ENCODE measurements at places on chromosomes 11 and 22. TPM values are rescaled to one million over a fixed set of nuclear protein-coding genes. Genes with fewer than 3 reads are reported as not detected.

Gene KRTAP5-1
- total RNA-seq: not detected

Gene HDHD5
- total RNA-seq: 42.7 TPM

Gene SCN3B
- total RNA-seq: 0.91 TPM

Gene PTPN5
- total RNA-seq: 1.2 TPM

Gene TRIM22
- 46.6 TPM for total RNA-seq

Gene POU2F3
- total RNA-seq: not detected

Gene NNMT
- 382 TPM for total RNA-seq

- H3K4me1 ChIP-seq: peaks cover 30% of the 10 kb centered on the region
- no peak for DNase-seq
- no peaks in the 10 kb centered on the region for H3K36me3 ChIP-seq
- H3K27ac ChIP-seq: no peak overlapping the region
- H3K4me3 ChIP-seq: no peak overlapping the region
These were observed 18.8 kb downstream of the ZFP91 start for GRCh38 chr11:58597486-58598144.

DNA sequence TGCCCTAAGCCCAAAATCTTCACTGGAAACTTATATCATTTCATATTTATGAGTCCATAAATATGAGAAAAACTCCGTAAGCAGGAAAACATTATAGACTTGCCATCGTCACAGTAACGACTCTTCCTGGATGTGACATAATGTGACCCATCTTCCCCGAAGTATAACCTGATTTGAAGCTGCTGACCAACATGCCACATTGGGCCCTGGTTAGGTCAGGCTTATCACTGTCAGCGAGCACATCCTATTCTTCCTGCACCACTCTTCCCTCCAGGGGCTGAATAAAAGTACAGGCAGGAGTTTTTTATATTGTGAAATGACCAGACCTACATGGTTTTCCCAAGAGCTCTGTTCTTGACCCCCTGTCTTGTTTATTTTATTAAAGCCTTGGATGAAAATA is 12.1 kb upstream of the BLID start:
- no peak for DNase-seq
- no peak overlapping the region for H3K4me3 ChIP-seq
- no peaks in the 10 kb centered on the region for H3K4me1 ChIP-seq
- H3K36me3 ChIP-seq: no peaks in the 10 kb centered on the region
- no peaks in the 10 kb centered on the region for H3K27me3 ChIP-seq

DNA sequence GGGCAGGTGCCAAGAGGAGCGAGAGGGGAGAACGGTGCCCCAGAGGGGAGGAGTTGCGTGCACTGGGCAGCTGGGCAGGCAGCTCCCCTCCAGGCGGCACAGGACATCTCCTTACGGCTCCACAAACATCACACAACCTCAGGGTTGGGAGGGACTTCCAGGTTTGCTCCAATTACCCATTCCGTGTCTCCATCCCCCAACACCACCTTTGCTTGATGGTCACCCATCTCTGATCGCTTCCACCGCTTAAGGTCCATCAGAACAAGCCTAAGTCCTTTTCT is 14.5 kb upstream of the TP53AIP1 start:
- no peaks in the 10 kb centered on the region for H3K27me3 ChIP-seq
- no peaks in the 10 kb centered on the region for H3K4me1 ChIP-seq

DNA sequence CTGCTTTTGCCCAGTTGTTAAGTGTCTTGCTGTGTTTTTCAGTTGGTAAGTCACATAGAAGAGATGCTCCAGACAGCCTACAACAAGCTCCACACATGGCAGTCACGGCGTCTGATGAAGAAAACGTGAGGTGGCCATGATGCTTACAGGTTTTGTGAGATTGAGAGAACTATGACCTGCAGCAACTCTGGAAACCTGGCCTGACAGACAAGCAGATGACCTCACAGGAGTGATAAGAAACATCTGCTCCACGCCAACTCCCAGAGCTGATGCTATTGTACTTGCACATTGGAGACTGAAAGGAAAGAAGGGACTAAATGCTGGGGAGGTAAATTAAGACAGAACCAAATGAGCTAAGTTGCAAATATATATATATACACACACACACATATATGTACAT is 28.6 kb upstream of the LDHA start:
- no peak for DNase-seq
- H3K4me1 ChIP-seq: no peaks in the 10 kb centered on the region
- H3K27me3 ChIP-seq: no peaks in the 10 kb centered on the region
- no peak overlapping the region for H3K4me3 ChIP-seq
- no peak overlapping the region for H3K27ac ChIP-seq
- peaks cover 78% of the 10 kb centered on the region for H3K36me3 ChIP-seq

- no peak for DNase-seq
- H3K27me3 ChIP-seq: no peaks in the 10 kb centered on the region
- H3K27ac ChIP-seq: peak overlapping the region; percentile 45
- peaks cover 94% of the 10 kb centered on the region for H3K36me3 ChIP-seq
- H3K4me3 ChIP-seq: no peak overlapping the region
These were observed 13.5 kb downstream of the PIK3IP1 start for GRCh38 chr22:31278626-31279326.

GRCh38 chr22:19632668-19633148 is 81.6 kb upstream of the SEPTIN5 start:
- no peak overlapping the region for H3K27ac ChIP-seq
- no peaks in the 10 kb centered on the region for H3K4me1 ChIP-seq
- DNase-seq: no peak
- no peaks in the 10 kb centered on the region for H3K36me3 ChIP-seq
- H3K27me3 ChIP-seq: peaks cover 2% of the 10 kb centered on the region
- no peak overlapping the region for H3K4me3 ChIP-seq

- H3K4me3 ChIP-seq: no peak overlapping the region
- no peak overlapping the region for H3K27ac ChIP-seq
- H3K4me1 ChIP-seq: peaks cover 3% of the 10 kb centered on the region
- H3K27me3 ChIP-seq: no peaks in the 10 kb centered on the region
These were observed 10.7 kb upstream of the GSTP1 start for GRCh38 chr11:67572747-67573419.

GRCh38 chr11:117921893-117922292 is 7.3 kb downstream of the TMPRSS13 start:
- DNase-seq: no peak
- no peaks in the 10 kb centered on the region for H3K27me3 ChIP-seq
- H3K36me3 ChIP-seq: no peaks in the 10 kb centered on the region
- H3K4me1 ChIP-seq: no peaks in the 10 kb centered on the region
- H3K27ac ChIP-seq: no peak overlapping the region

GRCh38 chr11:60118338-60118737 is 29.9 kb downstream of the MS4A2 start:
- no peaks in the 10 kb centered on the region for H3K4me1 ChIP-seq
- H3K27ac ChIP-seq: no peak overlapping the region
- no peak overlapping the region for H3K4me3 ChIP-seq

GRCh38 chr11:101292661-101293240 is 163.1 kb upstream of the PGR start:
- H3K36me3 ChIP-seq: no peaks in the 10 kb centered on the region
- no peak overlapping the region for H3K27ac ChIP-seq
- no peaks in the 10 kb centered on the region for H3K27me3 ChIP-seq
- no peak for DNase-seq
- H3K4me3 ChIP-seq: no peak overlapping the region
- no peaks in the 10 kb centered on the region for H3K4me1 ChIP-seq

DNA sequence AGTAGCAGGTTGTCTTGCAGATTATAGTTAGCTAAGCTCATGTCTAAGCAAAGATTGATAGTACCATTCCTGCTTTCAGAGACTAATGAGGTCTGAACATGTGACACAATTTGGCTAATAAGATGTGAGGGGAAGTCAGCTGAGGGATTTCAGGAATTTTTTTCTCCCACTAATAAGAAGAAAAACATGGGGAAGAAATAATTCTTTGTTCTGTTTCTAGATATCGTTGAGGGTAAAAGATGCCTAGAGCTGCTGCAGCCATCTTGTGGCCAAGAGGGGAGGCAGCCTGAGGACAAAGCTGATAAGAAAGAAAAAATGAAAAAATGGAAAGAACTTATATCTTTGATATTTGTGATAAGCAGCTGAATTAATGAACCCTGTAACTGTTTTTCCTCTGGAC is 1334.4 kb downstream of the LRRC4C start:
- H3K27ac ChIP-seq: no peak overlapping the region
- no peaks in the 10 kb centered on the region for H3K27me3 ChIP-seq
- H3K36me3 ChIP-seq: no peaks in the 10 kb centered on the region
- DNase-seq: no peak

DNA sequence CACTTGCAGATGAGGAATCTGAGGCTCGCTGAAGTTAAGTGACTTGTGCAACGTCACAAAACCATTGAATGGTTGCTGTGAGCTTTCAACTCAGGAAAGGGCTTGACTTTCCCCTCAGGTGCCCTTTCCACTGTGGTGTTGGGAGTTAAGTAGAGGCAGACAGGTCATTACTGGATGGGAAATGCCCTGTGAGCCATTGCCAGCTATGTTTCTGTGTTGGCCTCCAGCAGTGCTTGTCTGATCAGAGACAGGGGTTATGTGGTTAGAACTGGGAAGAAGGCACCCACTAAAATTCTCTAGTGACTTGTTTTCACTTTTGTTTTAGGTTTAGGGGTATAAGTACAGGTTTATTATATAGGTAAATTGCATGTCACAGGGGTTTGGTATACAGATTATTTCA is 96.6 kb downstream of the FDX1 start:
- no peaks in the 10 kb centered on the region for H3K36me3 ChIP-seq
- H3K27ac ChIP-seq: no peak overlapping the region
- no peaks in the 10 kb centered on the region for H3K27me3 ChIP-seq
- peaks cover 10% of the 10 kb centered on the region for H3K4me1 ChIP-seq
- H3K4me3 ChIP-seq: no peak overlapping the region

DNA sequence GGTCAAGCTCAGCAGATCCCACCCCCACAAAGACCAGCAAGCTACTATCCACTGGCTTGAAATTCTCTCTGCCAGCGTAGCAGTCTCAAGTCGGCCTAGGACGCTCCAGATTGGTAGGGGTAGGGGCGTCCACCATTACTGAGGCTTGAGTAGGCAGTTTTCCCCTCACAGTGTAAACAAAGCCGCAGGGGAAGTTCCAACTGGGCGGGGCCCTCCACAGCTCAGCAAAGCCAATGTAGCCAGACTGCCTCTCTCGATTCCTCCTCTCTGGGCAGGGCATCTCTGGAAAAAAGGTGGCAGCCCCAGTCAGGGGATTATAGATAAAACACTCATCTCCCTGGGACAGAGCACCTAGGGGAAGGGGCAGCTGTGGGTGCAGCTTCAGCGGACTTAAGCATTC is 1064.9 kb upstream of the TENM4 start:
- H3K4me1 ChIP-seq: no peaks in the 10 kb centered on the region
- no peaks in the 10 kb centered on the region for H3K36me3 ChIP-seq
- H3K27me3 ChIP-seq: no peaks in the 10 kb centered on the region
- no peak overlapping the region for H3K27ac ChIP-seq
- H3K4me3 ChIP-seq: no peak overlapping the region

- no peak overlapping the region for H3K27ac ChIP-seq
- no peaks in the 10 kb centered on the region for H3K4me1 ChIP-seq
- no peak for DNase-seq
- H3K36me3 ChIP-seq: no peaks in the 10 kb centered on the region
- no peak overlapping the region for H3K4me3 ChIP-seq
These were observed 80.6 kb upstream of the CARD18 start for GRCh38 chr11:105220121-105220520.

DNA sequence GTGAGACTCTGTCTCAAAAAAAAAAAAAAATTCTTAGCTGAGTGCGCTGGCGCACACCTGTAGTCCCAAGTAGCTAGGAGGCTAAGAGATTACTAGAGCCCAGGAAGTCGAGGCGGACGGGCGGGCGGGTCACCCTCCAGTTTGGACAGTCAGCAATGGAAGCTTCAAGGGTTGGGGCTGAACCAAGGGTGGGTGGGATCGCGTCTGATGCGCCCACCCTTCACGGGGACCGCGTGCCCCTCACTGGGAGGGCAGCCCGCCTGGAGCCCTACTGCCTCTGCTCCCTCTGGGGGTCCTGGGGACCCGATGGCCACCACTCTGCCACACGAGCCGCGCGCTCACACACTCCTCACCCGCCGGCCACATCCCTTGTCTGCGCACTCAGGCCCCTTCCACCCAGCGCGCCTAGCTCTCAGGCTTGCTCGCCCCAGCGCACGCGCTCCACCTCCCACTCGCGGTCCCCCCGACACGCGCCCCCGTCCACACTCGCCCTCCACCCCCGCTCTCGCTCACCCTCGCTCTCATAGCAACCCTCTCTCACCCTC is 494 bp downstream of the CHID1 start:
- DNase-seq: no peak
- H3K4me1 ChIP-seq: peaks cover 22% of the 10 kb centered on the region
- H3K27me3 ChIP-seq: no peaks in the 10 kb centered on the region
- H3K4me3 ChIP-seq: peak overlapping the region; percentile 91
- H3K27ac ChIP-seq: peak overlapping the region; percentile 92

GRCh38 chr11:64876835-64877341 is 1.5 kb downstream of the EHD1 start:
- DNase-seq: no peak
- H3K27ac ChIP-seq: peak overlapping the region; percentile 94
- no peaks in the 10 kb centered on the region for H3K27me3 ChIP-seq
- H3K36me3 ChIP-seq: peaks cover 19% of the 10 kb centered on the region
- H3K4me3 ChIP-seq: peak overlapping the region; percentile 92
- peaks cover 73% of the 10 kb centered on the region for H3K4me1 ChIP-seq

GRCh38 chr22:17250380-17251082 is 31.3 kb upstream of the ADA2 start:
- H3K36me3 ChIP-seq: no peaks in the 10 kb centered on the region
- no peak overlapping the region for H3K27ac ChIP-seq
- H3K4me3 ChIP-seq: no peak overlapping the region
- no peaks in the 10 kb centered on the region for H3K4me1 ChIP-seq
- DNase-seq: no peak

DNA sequence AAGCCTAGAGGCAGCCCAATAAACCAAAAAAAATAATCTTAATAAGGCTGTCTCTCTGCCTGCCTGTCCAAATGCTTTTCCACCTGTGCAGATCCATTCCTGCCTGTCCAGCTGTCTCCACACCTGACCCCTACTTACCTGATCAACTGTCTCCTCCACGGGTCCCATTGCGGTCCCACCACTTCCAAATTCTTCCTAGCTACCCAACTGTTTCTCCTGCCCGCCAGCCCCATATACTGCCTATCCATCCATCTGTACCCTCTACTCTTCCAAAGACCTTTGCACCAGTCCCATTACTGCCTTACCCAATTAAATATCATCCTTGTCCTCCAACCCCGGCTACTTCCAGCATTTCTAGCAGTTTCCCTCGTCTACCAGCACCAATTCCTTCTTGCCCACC is 39.4 kb upstream of the ANGPTL5 start:
- no peak for DNase-seq
- H3K36me3 ChIP-seq: peaks cover 2% of the 10 kb centered on the region
- H3K4me3 ChIP-seq: no peak overlapping the region
- no peak overlapping the region for H3K27ac ChIP-seq
- no peaks in the 10 kb centered on the region for H3K4me1 ChIP-seq
- no peaks in the 10 kb centered on the region for H3K27me3 ChIP-seq

All from esophagus muscularis mucosa (tissue), 4 donors.